Activated naive CD4-positive, alpha-beta T cell treated with anti-CD3 and anti-CD28 coated beads for 36 hours (primary cell): ENCODE measurements at places on chromosomes 1 and 21. TPM values are rescaled to one million over a fixed set of nuclear protein-coding genes. Genes with fewer than 3 reads are reported as not detected.

The TTC39A gene
- total RNA-seq: not detected

DNA sequence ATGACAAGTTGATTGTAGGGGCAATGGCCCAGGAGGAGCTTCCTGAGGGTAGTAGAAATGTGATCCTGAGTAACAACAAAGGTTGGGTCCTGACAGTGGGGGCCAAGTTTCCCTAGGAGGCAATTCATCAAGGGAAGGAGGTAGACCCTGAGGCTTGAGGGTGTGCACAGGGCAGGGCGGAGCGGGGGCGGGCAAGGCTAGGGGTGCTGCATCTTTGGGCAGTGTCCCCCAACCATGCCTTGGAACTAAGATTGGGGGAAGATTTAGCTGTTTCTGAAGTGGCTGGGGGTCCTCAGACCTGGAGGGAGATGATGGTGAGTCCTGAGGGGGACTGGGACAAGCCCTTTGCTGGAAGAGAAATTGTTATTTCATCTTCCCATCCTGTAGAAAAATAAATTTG lies 50.9 kb downstream of the HUNK start:
- no peak for DNase-seq

DNA sequence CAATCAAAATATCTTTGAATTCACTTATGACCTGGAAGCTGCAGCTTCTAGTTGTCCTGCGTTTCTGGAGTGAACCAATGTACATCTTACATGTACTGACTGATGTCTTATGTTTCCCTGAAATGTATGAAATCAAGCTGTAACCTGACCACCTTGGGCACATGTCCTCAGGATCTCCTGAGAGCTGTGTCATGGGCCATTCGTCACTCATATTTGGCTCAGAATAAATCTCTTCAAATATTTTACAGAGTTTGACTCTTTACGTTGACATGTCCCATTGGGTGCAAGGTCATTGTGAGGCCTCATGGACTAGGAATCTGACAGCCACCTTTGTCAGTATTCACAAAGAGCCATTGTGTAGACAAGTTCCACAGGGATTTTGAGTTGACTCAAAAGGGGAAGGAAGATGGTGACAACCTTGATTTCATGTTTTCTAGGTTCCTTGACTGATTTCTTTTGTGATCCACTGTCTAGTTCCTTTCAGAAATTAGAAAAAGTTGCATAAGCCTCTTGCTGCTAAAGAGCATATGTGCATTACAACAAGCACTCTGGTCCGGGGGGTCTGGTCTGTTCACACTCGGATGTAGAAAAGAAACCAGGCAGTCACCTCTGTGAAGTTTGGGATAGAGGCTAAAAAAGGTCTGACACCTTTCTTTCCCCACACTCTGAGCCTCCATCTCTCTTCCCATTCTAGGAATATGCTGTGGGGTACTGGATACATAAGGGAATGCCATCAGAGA lies 10.7 kb downstream of the CHI3L2 start:
- DNase-seq: no peak

DNA sequence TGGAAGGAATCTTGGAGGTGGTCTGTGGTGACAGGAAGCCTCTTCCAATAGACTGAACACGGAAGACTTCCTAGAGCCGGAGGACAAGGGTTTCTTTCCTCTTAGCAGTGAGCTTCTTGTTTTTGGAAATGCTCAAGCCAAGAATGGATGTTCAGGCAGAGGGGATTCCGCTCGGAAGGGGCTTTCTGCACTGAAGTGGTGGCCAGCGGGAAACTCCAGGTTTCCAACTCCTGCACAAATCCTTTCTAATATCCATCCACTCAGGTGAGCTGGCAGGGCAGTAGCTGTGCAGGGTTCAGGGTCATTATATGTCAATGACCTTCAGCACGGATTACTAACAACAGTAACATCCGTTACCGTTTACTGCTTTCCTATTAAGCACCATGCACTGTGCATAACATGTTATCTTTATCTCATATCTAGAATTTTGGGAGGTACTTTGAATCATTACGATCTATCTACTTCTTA lies 573 bp upstream of the CPT2 start:
- no peak for DNase-seq

GRCh38 chr1:164611754-164612642 lies 53.0 kb downstream of the PBX1 start:
- DNase-seq: no peak

- no peak for DNase-seq
Measured at GRCh38 chr1:85571181-85571759, 9.3 kb upstream of the CCN1 start.

GRCh38 chr1:25615172-25615541 lies 1.4 kb upstream of the MAN1C1 start:
- no peak for DNase-seq

The S100A9 gene
- total RNA-seq: 2.6 TPM

The RIMS3 gene
- total RNA-seq: 3.6 TPM

DNA sequence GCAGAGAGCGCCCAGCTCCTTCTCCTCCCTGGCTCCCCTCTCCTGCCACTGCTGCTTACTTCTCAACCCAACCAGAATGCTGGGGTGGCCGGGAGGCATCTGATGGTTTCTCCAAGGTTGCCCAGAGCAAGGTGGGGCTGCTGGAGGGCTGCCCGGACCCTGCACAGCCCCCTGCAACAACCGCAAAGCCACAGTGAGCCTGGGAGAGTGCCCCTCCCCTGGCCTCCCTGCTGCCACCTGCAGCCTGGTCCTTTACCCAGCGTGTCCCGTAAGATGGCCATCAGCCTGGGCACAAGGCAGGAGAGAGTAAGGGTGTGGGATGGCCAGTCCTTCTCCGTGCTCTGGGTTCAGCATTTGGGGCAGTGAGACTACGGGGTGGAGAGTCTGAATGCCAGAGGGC lies 17.0 kb downstream of the MX2 start:
- no peak for DNase-seq

- DNase-seq: no peak
Measured at GRCh38 chr1:229412056-229412455, 21.8 kb downstream of the ACTA1 start.

DNA sequence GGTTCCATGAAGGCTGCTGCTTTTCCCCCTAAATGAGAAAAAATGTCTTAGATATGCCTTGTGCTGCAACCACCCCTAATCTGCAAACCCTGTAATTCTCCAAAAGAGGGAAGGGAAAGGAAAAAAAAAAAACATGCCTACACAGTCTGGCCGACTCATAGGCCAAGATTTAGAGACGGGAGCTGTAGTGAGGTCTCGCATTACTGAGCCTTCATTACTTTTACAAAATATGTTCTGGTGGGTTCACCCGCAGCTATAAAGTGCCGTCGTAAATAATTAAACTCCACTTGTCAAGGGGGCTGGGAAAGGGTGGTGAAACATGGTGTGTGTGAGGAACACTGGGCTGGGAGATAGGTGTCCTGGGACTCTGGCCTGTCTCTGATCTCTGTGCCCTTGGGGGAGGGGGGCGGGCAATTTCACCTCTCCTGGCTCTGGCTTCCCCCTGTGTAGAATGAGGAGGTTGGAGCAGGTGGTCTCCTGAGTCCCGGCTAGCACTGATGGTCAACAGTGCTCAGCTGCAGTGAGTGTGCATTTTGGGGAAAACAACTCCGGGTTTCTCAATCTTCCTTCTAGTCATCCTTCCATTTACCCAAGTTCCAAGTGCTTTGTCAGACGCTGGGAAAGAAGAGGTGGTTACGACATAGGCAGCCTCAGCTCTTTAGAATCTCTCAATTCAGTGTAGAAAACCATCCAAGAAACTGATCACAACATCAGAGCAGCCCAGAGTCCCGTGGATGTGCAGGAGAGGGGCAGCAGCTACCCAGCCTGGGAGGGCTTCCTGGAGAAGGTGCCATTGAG lies 82.3 kb downstream of the ACTL8 start:
- DNase-seq: no peak

DNA sequence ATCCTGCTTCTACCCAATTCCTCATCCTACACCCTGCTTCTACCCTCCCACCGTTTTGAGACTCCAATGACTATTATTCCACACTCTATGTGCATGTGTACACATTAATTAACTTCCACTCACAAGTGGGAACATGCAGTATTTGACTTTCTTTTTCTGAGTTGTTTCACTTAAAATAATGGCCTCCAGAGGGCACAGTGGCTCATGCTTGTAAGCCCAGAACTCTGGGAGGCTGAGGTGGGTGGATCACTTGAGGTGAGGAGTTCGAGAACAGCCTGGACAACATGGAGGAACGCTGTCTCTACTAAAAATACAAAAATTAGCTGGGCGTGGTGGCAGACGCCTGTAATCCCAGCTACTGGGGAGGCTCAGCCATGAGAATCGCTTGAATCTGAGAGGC lies 464.8 kb downstream of the PTBP2 start:
- DNase-seq: peak; percentile 6

The NOS1AP gene
- 0.33 TPM for total RNA-seq

GRCh38 chr1:24955779-24956365 lies 25.8 kb upstream of the RUNX3 start:
- DNase-seq: no peak

The PGLYRP4 gene
- not detected for total RNA-seq

The S100B gene
- total RNA-seq: not detected

GRCh38 chr1:165371588-165372225 lies 15.2 kb upstream of the LMX1A start:
- no peak for DNase-seq

DNA sequence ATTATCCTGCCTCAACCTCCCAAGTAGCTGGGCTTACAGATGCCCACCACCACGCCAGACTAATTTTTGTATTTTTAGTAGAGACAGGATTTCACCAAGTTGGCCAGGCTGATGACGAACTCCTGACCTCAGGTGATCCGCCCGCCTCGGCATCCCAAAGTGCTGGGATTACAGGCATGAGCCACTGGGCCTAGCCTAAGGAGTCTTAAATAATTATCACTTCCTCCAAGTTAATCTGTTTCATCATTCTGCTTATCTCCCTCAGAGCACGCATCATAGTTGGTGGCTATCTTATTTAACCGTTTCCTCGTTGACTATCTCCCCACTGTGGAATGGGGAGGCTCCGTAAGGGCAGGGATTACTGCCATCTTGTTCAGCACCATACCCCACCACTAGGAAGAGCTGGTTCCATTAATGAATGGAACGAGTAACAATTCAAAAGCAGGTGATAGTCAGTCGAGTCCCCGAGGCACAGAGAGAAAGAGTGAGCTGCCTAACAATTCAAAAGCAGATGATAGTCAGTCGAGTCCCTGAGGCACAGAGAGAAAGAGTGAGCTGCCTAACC lies 52.7 kb downstream of the GLUL start:
- DNase-seq: no peak

DNA sequence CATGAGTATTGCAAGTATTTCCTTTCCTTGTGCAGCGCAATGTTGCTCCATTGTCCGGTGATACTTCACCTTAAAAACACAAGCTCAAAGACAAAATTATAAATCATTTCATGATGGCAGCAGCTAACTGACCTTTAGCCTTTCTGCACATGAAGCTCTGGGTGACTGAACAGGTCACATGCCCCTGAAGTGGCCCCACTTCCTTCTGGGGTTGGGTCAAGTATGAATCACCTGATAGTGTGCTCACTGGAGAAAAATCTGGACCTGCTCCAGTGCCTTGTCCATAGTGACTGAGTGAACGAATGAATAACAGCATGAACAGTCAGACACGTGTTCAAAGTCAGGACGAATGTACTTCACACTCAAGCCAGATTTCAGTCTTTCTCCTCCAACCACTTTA lies 658.9 kb downstream of the NPHP4 start:
- DNase-seq: no peak

The NUF2 gene
- 63.0 TPM for total RNA-seq

DNA sequence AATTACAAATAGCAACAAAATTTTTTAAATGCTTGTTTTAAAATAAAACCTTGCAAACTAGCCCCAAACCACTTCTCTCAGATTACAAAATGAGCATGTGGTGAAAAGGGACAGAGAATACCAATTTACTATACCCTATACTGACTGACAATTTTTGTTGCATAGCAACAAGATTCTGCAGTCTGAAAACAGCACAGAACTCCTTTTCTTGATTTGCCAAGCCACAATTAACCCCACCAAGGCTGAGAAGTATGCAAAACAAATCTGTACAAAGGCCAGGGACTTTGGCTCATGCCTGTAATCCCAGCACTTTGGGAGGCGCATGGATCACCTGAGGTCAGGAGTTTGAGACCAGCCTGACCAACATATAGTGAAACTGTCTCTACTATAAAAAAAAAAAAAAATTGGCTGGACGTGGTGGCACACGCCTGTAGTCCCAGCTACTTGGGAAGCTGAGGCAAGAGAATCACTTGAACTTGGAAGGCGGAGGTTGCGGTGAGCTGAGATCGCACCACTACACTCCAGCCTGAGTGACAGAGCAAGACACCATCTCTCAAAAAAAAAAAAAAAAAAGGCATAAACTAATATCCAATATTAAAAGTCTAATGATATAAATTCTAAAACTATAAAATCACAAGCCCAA lies 21.8 kb downstream of the ENAH start:
- DNase-seq: no peak

DNA sequence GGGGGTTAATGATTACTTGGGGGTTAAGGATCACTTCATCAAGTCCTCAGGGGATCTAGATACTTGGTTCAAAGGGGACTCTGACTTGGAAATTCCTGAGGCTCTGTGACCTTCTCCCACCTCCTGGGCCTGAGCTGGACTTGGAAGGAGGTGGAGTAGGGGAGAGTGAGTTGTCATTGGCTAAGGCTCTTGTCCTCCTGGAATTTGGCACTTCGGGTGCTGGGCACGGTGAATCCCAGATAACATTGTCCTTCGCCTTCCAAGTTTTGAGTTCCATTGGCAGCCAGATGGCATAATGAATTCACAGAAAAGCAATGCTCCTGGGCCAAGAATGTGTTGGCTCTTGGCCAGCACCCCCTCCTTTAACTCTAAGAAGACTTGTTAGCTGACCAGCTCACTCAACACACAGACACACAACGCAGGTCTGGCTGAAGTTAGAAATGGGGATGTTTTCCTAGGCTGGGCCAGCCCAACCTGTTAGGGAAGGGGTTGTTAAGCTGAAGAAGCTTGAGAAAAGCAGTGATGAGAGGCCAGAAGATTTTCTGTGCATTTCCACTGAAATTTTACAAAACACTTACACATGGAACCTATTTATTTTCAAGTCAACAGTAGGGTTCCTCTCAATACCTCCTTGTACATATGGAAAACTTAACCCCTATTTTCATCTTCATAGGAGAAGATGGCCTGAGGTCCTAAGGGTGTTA lies 29.7 kb downstream of the SLC26A9 start:
- DNase-seq: no peak

- DNase-seq: peak; percentile 21
Measured at GRCh38 chr1:31707711-31708110, 3.9 kb upstream of the COL16A1 start.
